ENCODE measurements at places on chromosomes 6 and 20.

DNA sequence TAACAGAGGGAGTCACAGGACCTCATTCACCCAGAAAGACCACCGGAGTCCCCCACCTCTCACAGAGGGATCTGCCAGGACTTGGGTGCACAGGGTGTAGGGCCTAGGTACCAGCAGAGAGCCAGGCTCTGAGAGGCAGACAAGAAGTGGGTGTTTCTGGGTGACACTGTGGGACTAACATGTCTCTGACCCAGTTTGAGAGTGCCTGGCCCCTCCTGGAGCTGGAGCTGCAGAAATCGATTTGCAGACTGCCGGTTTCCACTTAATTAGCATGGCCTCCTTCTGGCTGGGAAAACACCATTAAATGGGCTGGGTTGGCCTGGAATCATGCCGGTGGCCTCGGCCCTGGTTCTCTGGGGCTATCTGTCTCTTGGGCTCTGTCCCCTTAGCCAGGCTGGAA, 59.2 kb downstream of the PPP1R16B start:
- DNase-seq = no peak

DNA sequence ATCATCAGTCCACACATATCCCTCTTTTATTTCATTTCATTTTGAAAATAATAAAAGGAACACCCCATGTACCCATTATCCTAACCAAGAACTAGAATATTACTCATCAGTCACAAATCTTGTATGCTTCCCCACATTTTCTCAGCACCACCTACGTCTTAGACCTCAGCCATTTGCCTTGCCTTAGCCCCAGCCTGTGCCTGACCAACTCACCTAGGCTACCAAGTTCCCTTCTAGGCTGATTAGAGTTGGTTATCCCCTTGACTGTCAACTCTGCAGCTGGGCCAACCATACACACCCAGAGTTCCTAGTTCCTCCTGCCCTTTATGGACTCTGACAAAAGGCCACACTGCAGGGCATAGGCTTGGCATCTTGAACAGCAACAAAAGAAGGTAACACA, 33.4 kb upstream of the IPCEF1 start:
- DNase-seq = no peak

GRCh38 chr20:36271639-36272546, 34.2 kb upstream of the DLGAP4 start:
- no peak for DNase-seq

GRCh38 chr20:51447765-51448148, 94.8 kb downstream of the NFATC2 start:
- no peak for DNase-seq

- no peak for DNase-seq
These were observed 127.5 kb upstream of the CCDC28A start for GRCh38 chr6:138645976-138646640.

- no peak for DNase-seq
These were observed 103.7 kb downstream of the MYO6 start for GRCh38 chr6:75852721-75853120.

- no peak for DNase-seq
These were observed 2.8 kb upstream of the PNPLA1 start for GRCh38 chr6:36266913-36267644.

- DNase-seq = no peak
These were observed 679 bp upstream of the RING1 start for GRCh38 chr6:33207552-33208090.

GRCh38 chr20:16713066-16713465, 16.8 kb upstream of the SNRPB2 start:
- DNase-seq = no peak

GRCh38 chr6:168871642-168872315, 381.9 kb downstream of the THBS2 start:
- DNase-seq = no peak

GRCh38 chr6:38137608-38138265, 318.2 kb downstream of the ZFAND3 start:
- DNase-seq = no peak

DNA sequence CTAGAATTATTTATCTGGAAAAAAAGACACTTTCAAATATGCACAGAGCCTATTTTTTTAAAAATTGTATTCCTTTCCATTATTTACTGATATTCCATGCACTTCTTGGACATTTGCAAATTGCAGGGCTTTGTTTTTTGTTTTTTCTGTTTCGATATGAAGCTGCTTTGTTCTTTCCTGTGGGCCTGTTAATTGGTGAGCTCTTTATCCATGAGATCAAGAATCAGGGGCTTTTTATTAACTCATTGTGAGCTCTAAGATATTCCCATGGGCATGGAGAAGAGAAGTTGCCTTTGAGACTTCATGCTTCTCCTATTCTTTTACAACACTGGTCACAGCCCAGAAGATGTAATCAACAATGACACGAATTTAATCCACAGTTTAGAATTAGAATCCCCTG, 145.1 kb downstream of the SAMD5 start:
- DNase-seq = no peak

GRCh38 chr20:53856300-53857295, 213.8 kb downstream of the BCAS1 start:
- no peak for DNase-seq

GRCh38 chr6:113450061-113450465, 407.1 kb upstream of the MARCKS start:
- DNase-seq = no peak

DNA sequence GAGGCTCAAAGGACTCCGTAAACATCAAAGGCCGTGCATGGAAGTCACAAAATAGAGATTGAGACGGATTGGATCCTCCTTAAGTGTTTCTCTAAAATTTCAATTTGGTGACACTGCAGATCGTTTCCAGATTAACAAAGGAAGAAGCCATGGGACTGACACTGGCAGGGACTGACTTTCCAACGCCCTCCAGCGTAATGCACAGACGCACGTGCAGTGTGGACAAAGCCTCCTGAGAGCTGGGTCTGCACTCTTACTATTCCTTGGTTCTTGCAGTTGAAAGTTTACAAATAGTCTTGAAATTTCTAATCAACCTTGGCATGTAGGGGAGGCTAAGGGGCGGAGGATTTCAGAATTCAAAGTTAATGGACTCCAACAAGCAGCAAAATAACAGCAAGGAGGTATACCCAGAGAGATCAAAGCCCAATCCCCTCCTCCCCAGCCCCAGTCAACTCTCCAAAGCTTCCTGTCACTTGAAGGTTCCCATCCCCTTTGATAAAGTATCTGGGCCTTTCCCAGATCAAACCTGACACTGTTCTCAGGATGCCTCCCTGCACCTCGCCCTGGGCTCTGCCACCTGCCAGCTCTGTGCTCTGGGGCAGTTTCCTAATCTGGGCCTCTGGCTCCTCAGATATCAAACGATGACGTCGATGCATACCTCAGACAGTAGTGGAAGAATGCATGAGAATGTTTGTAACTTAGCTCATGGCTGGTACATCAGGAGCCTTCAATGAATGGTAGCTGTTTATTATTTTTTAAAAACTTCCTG, 106.5 kb upstream of the TRAF3IP2 start:
- no peak for DNase-seq

GRCh38 chr6:101926149-101926925, 532.8 kb downstream of the GRIK2 start:
- no peak for DNase-seq

- DNase-seq = no peak
These were observed 32.0 kb upstream of the PCMTD2 start for GRCh38 chr20:64223526-64224067.

GRCh38 chr20:17485017-17485416, 46.2 kb downstream of the BFSP1 start:
- DNase-seq = no peak
